ENCODE measurements at places on chromosomes 6 and 20.

DNA sequence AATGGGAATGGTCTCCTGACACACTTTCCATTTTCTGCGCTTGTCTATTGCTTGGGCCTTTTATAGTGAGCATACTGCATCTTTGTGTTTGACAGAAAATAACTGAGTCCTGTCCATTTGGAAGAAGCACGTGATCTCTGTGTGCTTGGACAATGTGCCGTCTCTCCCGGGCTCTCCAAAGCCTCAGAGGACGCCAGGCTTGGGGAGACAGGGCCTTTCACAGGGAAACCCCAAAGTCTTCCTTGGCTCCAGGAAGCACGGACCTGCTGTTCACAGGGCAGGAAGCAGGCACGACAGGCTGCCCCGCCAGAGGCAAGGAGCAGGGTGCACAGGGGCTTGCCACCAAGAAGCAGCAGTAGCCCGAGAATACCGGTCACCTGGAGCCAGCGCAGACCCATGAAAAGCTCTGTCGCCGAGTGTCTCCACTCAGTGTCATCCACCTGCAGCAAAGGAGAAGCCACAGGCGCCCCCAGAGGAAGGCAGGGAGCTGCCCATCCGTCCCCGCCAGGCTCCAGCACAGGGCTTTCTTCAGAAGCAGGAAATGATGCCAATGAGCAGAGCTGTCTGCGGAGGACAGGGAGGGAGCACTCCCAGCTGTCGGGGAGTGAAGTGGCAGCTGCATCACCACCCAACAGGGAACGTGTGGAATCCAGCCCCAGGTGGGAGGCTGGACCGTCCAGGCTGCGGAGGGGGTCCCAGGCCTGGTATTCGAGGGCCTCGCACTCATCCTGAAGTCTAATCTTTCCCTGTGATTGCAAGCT lies 135.1 kb downstream of the AGPAT4 start:
- DNase-seq = no peak

GRCh38 chr6:166849749-166850183 lies 106.6 kb downstream of the RNASET2 start:
- peak; percentile 45 for DNase-seq

- no peak for DNase-seq
Observed at GRCh38 chr20:10362674-10363073, 71.3 kb downstream of the MKKS start.

GRCh38 chr6:4564801-4565271 lies 211.4 kb upstream of the CDYL start:
- DNase-seq = no peak

DNA sequence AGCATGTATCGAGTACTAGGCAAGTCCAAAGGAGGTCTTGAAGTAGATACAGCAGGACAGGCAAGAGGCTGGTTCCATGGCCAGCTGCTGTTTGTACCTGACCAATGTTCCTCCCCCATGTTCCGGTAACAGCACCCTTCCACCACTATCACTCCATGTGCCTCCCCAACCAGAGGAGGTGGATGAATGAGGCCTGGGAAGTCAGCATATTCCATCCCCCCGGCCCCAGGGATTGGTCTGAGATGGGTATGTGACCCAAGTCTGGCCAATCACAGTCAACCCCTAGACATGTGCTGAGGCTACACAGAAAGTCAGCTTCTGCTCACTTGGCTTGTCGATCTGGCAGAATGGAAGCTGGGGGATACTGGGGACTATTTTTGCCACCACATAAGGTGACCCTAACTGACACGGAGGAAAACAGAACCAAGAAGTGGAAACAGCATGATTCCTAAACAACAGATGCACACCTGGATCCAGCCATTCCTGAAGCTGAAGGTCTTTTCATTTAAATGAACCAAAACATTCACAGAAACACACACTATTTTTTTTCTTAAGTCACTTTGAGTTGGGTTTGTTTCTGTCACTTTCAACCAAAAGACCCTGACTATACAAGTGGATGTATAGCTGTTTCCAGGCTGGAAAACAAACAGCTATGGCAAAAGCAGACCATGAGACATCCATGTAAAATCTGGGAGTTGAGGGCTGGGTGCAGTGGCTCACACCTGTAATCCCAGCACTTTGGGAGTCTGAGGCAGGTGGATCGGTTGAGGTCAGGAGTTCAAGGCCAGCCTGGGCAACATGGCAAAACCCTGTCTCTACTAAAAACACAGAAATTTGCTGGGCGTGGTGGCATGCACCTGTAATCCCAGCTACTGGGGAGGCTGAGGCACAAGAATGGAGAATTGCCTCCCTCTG lies 70.4 kb upstream of the PTPN1 start:
- no peak for DNase-seq

GRCh38 chr20:63095718-63096654 lies 89.2 kb upstream of the BHLHE23 start:
- no peak for DNase-seq

Measured in Karpas-422 (cell line).